ENCODE measurements at places on chromosomes 4 and X.

- DNase-seq: no peak
Observed at GRCh38 chr4:162838671-162839070, 328.0 kb downstream of the NAF1 start.

DNA sequence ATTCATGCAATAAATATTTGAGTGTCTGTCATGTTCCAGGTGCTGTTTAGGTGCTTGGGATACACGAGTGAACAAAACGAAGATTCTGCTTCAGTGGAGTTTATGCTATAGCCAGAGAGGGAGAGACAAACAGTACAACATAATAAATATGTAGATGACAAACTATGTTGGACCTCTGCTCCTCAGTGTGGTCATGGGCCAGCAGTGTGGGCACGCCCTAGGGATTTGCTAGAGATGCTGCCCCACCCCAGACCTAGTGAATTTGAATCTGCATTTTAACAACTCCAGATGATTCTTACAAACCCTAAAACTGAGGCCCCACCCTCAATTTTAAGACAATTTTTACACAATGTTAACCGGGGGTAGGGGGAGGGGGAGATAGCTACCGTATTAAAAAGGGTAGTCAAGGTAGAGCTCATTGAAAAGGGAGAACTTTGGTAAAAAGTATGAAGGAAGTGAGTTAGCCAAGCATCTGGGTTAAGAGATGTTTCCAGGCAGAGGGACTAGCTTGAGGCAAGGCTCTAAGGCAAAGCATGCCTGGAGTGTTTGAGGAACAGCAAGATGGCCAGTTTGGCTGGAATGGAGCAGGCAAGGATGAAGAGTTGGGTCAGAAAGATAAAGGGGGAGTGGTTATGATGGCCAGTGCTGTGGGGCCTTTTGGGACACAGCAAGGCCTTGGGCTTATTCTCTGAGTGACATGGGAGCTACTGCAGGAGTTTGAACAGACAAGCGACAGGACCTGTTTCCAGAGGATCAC lies 42.4 kb downstream of the SEPSECS start:
- DNase-seq: no peak

GRCh38 chr4:32569861-32570260 lies 1849.7 kb downstream of the PCDH7 start:
- no peak for DNase-seq

DNA sequence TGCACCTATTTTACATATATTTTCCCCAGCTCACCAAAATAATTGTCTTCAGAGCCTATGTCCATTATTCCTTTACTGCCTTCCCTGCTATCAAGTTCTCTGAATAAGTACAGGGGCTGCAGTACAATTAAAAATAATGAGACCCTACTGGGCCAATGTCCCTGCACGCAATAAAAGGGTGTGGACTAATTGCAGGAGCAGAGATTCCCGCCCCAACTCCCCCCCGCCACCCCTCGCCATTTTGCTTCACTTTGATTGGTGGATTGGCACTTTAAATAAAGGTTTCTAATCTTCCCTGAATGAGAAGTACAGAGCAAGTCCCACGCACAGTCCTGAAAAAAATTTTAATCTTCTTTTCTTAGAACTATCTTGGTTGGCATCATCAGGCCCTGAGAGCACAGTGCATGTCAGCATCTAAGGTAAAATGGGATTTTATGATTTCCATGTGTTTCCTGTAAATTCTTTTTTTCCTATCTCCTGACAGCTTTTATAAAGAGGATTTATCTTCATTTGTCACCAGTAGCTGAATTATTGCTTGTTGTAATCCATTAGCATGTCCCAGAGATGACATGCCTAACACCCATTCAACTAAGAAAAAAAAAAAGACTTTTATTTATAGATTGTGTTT lies at the start of gene AMBN:
Gene AMBN (plus strand): TSS at position 302 of the 628 bp plus-strand sequence. CDS start 103 bp downstream, at position 405.
- no peak for DNase-seq

- no peak for DNase-seq
Observed at GRCh38 chr4:61440321-61440720, 240.2 kb downstream of the ADGRL3 start.

- no peak for DNase-seq
Observed at GRCh38 chr4:5893591-5893990, 705 bp upstream of the CRMP1 start.

DNA sequence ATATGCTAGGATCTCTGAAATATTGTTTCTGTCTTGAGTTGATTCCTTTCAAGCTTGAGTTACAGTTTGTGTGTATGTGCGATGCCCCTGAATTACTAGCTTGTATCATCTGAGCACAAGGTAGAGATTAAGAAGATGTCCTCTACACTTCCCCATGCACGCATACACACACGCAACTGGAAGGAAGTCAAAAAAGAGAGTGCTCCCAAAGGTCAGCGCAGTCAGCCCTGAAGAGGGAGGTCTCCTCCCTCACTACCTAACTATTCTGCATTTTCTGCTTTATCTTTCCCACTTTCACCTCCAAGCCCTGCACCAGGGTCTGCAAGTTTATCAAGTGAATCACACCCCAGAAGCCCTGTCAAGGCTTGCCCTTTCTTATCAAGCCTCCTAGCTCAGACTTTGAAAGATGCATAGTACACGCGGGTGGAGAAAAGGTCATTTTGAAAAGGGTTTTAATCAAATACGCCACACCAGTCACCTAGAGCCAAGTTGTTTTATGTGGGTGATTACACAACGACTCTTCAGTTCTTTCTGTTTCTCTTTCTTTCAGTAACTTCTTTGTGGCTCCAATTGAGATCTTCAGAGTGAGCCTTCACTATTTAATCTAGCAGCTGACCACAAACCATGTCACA lies 127.7 kb downstream of the ASB9 start:
- no peak for DNase-seq

GRCh38 chr4:128462103-128462783 lies 174.6 kb upstream of the PGRMC2 start:
- DNase-seq: no peak

DNA sequence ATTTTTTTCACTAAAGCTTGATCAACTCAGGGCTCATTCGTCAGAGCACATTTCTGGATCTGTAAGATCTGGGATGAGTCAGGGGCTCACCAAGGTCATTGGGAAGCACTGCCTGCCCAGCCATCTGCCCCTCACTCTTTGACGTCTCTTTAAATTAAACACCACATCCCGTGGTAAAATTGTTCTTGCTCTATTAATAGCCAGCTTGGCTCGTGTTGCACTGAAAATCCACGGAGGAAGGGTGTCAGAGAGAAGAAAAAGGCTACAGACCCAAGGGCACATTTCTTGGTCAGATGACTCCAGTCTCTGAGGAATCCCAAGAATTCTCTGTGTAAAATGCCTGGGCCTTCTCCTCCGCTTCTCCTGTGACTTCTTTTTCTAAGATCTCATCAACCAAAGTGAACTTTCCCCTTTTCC lies 45.7 kb upstream of the GATB start:
- no peak for DNase-seq

DNA sequence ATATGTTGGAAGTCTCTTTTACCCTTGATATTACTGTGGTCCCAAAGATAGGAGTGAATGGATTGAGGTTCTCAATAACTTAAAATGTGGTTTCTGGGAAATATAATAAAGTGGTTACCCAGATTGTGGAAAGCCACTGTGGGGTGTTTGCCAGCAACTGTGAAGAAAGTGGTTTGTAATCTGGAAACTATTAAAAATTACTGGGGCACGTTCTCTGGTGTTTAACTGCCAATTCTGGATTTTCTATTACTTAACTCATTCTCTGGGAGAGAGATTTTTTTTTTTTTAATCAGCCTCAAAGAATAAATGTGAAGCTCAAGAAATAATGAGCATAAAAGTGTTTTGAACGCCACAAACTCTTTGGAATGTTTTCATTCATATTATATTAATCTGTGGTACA lies 4.9 kb upstream of the CXCL6 start:
- no peak for DNase-seq

GRCh38 chr4:2942532-2943363 lies 20.5 kb downstream of the NOP14 start:
- DNase-seq: no peak

DNA sequence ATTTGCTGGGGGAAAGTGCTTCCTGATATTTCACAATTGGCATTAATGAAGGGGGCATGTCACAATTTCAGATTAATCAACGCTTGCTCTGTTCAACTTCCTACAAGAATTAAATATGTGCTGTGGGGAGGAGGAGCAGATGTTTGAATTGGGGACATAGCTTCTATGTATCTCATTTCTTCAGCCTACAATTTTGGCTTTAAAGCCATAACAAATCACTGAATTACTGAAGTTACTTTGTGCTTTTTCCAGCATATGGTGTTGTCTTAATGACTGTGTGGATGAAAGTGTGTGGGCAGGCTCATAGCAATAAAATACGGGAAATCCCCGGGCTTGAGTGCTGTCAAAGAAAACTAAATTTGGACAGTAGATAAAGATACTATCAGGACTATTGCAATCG lies 813 bp downstream of the TLR7 start:
- DNase-seq: no peak

GRCh38 chrX:154019061-154019621 lies 561 bp downstream of the IRAK1 start:
- no peak for DNase-seq

DNA sequence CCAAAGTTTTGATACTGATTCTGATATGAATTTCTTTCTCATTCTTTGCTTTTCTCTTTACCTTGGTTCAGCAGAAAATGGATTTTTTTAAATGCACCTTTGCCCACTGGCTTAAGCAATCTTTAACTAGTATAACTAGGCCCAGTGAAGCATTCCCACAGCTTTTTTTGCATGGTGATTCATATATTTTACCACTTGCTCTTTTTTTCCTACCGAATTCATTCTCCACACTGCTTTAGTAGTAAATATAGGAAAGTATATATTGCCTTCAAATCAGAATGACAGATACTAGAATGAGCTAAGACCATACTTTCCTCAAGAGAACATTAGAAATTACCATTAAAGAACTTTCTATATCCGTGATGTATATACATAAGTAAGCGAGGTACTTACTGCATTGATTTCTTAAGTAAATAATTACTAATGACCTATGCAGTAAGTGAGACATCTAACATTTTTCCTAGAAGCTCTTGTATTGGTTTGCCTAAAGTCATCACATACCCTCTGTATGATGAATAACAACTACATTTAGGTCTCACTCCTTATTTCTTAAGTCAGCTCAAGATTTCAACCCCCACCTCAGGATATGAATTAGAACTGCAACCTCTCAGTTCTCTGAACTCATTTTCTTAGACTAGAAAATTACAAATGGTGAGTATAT lies 44.2 kb downstream of the SLC4A4 start:
- no peak for DNase-seq

DNA sequence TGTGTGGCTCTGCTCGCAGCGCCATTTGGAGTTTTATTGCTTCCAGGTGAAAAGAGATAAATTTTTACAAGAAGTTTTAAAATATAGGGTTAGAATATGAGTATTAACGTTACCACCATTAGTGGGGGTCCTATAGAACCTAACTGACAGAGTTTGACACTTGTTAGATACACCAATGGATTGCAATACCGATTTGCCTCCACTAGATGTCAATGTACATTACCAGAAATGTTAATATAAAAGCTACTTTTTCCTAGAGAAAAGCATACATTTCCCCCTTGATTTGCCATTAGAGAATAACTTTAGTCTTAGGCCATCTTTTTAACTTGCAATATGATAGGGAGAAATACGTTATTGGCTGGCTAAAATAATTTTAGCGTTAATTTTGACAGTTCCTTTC lies 108.4 kb downstream of the LINC00632 start:
- no peak for DNase-seq

DNA sequence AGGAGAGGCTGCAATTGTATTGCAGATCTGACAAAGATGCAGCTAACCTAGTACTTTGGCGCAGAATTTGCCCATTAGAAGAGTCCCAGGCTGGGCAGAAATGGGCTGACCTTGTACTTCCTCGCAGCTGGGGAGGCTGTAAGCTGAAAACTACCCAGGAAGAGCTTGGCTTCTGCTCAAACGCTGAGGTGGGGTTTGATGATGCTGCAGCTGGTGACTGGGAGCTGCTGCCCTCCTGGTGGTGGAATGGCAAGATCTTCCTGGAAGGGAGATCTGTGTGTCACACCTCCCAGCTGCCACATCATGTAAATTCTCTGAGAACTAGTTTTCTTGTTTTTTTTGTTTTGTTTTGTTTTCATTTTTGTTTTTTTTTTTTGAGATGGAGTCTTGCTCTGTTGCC lies 17.4 kb downstream of the CCNG2 start:
- no peak for DNase-seq

DNA sequence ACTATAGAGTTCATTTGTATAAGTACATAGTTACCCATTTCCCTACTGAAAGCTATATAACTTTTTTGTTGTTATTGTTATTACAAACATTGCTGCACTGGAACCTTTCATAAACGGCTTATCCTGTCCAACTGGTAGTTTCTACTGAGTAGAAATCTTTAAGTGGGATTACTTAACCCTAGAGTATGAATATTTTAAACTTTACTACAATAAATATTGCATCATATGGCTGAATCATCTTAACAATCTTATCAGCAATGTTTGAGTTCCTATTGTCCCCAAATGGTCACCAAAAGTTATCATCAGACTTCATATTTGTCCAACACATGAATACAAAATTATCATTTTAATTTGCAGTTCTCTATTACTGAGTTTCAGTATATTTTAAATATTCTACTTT lies 40.5 kb downstream of the LCORL start:
- DNase-seq: no peak

GRCh38 chrX:9438933-9439494 lies 25.8 kb upstream of the TBL1X start:
- DNase-seq: no peak

- DNase-seq: no peak
Observed at GRCh38 chr4:111230265-111230664, 607.4 kb upstream of the PITX2 start.

- DNase-seq: no peak
Observed at GRCh38 chrX:55159551-55159950, 60.6 kb upstream of the PAGE5 start.

- DNase-seq: no peak
Observed at GRCh38 chr4:168677063-168677462, 180.2 kb downstream of the PALLD start.

- no peak for DNase-seq
Observed at GRCh38 chr4:26858947-26859401, 1.7 kb upstream of the STIM2 start.

- DNase-seq: no peak
Observed at GRCh38 chr4:29459926-29460325, 1260.2 kb upstream of the PCDH7 start.

DNA sequence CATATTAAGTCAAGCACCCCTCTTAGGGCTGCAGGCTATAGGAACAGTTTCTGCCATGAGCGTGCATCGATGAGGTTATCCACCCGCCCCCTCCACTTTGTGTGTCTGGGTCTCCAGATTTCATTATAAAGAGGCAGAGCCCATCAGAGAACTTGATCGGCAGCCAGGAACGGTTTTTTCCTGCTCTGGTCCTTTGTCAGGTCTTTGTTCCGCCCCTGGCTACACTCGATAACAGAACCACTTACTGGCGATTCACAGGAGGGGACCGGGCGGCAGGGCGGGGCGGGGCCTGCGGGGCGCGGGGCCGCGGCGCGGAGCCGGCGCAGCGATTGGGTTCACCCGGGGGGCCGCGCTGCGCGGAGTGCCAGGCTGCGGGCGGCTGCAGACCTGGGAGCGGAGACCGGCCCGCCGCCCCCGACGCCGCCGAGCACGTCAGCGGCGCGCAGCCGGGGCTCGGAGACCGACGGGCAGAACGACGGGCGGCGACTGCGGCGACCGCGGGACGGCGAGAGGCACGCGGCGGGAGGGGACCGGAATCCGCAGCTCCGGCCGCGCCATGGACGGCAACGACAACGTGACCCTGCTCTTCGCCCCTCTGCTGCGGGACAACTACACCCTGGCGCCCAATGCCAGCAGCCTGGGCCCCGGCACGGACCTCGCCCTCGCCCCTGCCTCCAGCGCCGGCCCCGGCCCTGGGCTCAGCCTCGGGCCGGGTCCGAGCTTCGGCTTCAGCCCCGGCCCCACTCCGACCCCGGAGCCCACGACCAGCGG lies at the start of gene SLC10A4:
Gene SLC10A4 (plus strand): TSS at position 338 of the 771 bp plus-strand sequence. CDS start 219 bp downstream, at position 557.
- DNase-seq: no peak

GRCh38 chrX:41952102-41952501 lies 28.7 kb upstream of the CASK start:
- no peak for DNase-seq
